ENCODE measurements at places on chromosomes 12 and 14.

GRCh38 chr12:2959505-2960389 is 550 bp downstream of the TEAD4 start:
- DNase-seq: peak; percentile 73

DNA sequence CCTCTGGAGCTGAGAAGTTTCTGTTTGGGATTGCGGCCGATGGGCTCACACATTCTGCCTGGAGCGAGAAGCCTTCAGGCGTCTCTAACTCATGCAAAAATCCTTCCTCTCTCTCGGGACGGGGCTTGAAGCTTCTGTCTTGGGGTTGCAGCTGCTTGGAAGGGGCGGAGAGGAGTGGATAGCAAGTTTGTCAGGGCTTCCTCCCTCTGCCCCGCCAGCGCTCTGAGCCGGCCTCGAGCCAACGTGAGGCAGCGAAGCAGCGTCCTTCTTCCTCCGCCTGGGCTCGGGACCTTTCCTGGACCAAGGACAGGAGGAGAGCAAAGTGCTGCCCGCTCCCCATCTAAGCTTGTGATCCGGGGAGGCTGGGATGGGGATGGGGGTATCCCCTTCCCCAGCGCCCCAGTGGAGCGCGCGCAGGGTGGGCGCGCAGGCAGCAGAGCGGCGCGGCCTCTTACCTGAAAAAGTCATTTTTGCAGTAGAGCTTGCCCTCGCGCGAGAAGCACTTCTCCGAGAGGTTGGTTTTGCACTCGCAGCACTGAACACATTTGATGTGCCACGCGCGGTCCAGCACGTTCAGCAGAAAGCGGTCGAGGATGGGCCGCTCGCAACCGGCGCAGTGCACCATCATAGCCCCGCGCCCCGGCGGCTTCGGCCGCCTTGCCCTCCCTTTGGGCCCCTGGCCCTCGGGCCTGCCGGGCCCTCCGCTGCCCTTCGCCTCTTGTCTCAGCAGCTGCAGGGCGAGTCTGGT is 626 bp downstream of the LHX5 start:
- no peak for DNase-seq

GRCh38 chr12:1773937-1774655 is 46.3 kb upstream of the LRTM2 start:
- no peak for DNase-seq

- no peak for DNase-seq
These were observed 480.8 kb downstream of the RERGL start for GRCh38 chr12:17609153-17609552.
